ENCODE measurements at places on chromosomes 16 and 17. TPM values are rescaled to one million over a fixed set of nuclear protein-coding genes. Genes with fewer than 3 reads are reported as not detected.

CHTF18 gene
- 14.5 TPM for total RNA-seq

CCL1 gene
- not detected for total RNA-seq

SMPD3 gene
- total RNA-seq = 0.31 TPM

CDH1 gene
- total RNA-seq = 1.0 TPM

TNFRSF12A gene
- 39.8 TPM for total RNA-seq

C16orf46 gene
- total RNA-seq = 0.27 TPM

CCDC144A gene
- total RNA-seq = 6.5 TPM

TM4SF5 gene
- not detected for total RNA-seq

PPY gene
- 0.18 TPM for total RNA-seq

GNAO1 gene
- total RNA-seq = 0.49 TPM

TVP23A gene
- 2.8 TPM for total RNA-seq

CA7 gene
- total RNA-seq = not detected

TNFRSF17 gene
- not detected for total RNA-seq

LITAF gene
- total RNA-seq = 25.0 TPM

BANP gene
- 15.1 TPM for total RNA-seq

CMTM1 gene
- 6.6 TPM for total RNA-seq

DNA sequence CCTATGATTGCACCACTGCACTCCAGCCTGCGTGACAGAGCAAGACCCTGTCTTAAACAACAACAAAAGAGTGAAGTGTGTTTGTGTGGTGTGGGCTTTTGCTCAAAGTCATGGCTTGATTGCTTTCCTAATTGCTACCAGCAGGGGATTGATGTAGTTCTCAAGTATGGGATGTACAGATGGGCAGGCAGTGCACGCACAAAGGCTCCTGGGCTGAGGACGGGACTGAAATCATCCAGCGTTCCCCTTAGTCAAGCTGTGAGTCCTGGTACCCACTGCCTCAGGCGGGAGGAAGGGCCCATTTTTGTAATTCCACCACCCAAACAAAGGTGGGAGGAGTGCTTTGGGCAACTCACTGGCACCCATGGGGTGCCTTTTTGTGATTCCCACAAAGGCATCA is 47.3 kb downstream of the GDE1 start:
- no peaks in the 10 kb centered on the region for H3K4me1 ChIP-seq
- no peaks in the 10 kb centered on the region for H3K36me3 ChIP-seq
- no peaks in the 10 kb centered on the region for H3K27me3 ChIP-seq

GRCh38 chr17:19269106-19269505 is 31.9 kb downstream of the EPN2 start:
- no peak overlapping the region for H3K4me3 ChIP-seq
- DNase-seq = no peak
- H3K4me1 ChIP-seq = peaks cover 40% of the 10 kb centered on the region
- no peaks in the 10 kb centered on the region for H3K27me3 ChIP-seq

DNA sequence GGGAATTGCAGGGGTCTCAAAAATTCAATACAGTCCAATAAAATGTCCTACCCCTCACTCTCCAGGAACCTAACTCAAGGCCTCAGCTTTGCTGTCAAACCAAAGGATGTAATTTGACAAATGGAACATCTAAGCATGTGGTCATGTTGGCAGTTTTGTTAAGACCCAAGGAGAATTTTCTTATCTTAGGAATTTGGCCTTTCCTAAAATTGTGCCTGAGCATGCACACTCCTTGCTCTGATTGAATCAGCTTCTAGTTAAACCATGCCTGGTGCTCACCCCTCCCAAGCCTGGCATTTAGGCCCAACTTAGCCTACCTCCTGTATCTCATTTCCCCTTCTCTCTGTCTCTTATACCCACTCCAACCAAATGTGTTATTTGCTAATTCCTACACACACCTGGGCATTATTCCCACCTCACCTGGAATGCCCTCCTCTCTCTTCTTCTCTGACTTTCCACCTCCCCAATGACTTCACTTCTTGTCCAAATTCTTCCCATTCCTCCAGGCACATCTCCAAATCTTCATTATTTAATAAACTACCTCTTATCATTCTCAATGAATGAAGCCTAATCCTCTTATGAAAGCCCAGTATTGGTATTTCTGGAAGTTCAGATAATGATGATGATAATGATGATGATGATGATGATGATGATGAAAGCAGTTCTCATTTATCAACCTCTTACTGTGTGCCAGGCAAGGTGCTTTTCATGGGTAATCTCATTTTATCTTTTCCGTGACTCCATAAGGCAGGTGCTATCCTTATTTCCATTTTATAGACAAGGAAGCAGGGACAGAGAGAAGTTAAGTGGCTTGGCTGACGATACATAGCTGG is 178.0 kb upstream of the IRX6 start:
- no peaks in the 10 kb centered on the region for H3K27me3 ChIP-seq
- no peaks in the 10 kb centered on the region for H3K36me3 ChIP-seq
- no peaks in the 10 kb centered on the region for H3K4me1 ChIP-seq
- no peak for DNase-seq

GRCh38 chr16:84459533-84459894 is 44.9 kb downstream of the MEAK7 start:
- peaks cover 20% of the 10 kb centered on the region for H3K4me1 ChIP-seq
- no peak for DNase-seq
- peaks cover 7% of the 10 kb centered on the region for H3K36me3 ChIP-seq
- H3K27me3 ChIP-seq = no peaks in the 10 kb centered on the region
- H3K4me3 ChIP-seq = no peak overlapping the region
- H3K27ac ChIP-seq = no peak overlapping the region

GRCh38 chr17:29929006-29929532 is 959 bp downstream of the SSH2 start:
- peaks cover 6% of the 10 kb centered on the region for H3K4me1 ChIP-seq
- H3K4me3 ChIP-seq = peak overlapping the region; percentile 92
- peak overlapping the region; percentile 93 for H3K27ac ChIP-seq
- no peak for DNase-seq
- no peaks in the 10 kb centered on the region for H3K36me3 ChIP-seq
- H3K27me3 ChIP-seq = no peaks in the 10 kb centered on the region

DNA sequence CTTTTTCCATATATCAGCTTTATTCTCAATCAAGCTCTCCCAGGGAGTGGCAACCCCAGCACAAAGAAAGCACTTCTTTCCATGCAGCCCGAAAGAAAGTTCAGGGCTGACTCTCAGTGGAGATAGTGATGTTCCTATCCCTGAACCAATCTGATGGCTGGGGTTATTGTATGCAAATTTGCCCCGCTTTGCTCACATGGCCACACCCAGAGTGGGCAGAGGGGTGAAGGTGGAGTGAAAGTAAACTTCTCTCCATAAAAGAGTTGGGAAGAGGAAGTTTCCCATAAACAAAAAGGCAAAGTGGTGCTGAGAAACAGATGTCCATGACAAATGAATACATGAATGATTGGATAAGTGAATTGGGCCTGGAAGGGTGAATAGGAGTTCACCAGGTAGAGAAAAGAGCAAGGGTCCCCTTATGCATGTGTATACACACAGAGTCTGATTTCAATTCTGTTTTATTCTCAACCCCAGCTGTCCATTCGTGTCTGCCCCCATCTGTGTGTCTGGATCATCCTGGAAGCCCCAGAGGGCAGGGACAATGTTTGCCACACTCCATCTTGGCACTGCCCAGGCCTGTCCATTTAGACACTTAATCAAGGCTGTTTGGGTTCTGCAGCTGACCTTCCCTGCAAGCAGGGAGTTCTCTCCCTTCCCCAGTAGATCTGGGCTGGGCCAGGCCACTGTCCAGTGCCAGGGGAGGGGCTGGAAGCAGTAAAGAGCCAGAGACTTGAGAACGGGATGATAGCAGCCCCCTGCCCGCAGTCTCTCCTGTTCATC is 14.1 kb upstream of the NGFR start:
- H3K27me3 ChIP-seq = peaks cover 52% of the 10 kb centered on the region
- no peak for DNase-seq
- H3K36me3 ChIP-seq = no peaks in the 10 kb centered on the region
- no peak overlapping the region for H3K27ac ChIP-seq
- peaks cover 8% of the 10 kb centered on the region for H3K4me1 ChIP-seq

- no peak overlapping the region for H3K4me3 ChIP-seq
- H3K27ac ChIP-seq = no peak overlapping the region
- no peaks in the 10 kb centered on the region for H3K27me3 ChIP-seq
- H3K4me1 ChIP-seq = no peaks in the 10 kb centered on the region
- DNase-seq = no peak
These were observed 93.3 kb upstream of the TOM1L1 start for GRCh38 chr17:54807331-54807730.

DNA sequence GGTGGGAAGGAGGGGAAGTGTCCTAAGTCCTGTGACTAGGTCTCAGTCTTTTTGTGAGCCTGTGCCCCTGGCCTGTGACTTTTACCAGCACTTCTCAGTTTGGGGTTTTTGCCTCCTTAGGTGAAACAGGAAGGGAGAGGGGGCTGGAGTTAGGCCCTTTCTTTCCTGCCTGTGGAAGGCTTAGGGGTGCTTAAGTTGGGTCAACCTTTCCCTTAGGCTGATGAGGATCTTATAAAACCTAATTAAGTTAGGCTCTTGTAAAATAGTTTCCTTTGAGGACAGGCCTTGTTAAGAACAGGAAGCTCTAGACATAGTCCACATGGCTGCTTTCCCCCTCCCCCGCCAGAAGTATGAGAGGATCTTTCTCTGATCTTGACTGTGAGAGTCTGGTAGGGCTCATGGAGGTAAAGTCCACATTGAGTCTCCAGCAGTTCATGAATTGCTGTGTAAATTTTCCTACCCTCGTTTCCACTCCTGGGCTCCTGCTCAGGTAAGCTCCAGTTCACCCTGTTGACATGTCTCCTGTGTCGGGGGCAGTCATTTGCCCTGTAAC is 17.0 kb upstream of the DNASE1 start:
- H3K27me3 ChIP-seq = no peaks in the 10 kb centered on the region
- peaks cover under 1% of the 10 kb centered on the region for H3K4me1 ChIP-seq
- no peak for DNase-seq
- no peak overlapping the region for H3K4me3 ChIP-seq

- no peak overlapping the region for H3K4me3 ChIP-seq
- peaks cover 47% of the 10 kb centered on the region for H3K36me3 ChIP-seq
- H3K27ac ChIP-seq = peak overlapping the region; percentile 53
These were observed 59.0 kb downstream of the ANKFY1 start for GRCh38 chr17:4204710-4205173.

GRCh38 chr17:11944587-11944986 is 52.7 kb downstream of the ZNF18 start:
- no peak overlapping the region for H3K27ac ChIP-seq
- no peak for DNase-seq
- peaks cover 7% of the 10 kb centered on the region for H3K4me1 ChIP-seq
- no peak overlapping the region for H3K4me3 ChIP-seq

- no peaks in the 10 kb centered on the region for H3K36me3 ChIP-seq
- H3K4me3 ChIP-seq = no peak overlapping the region
- no peaks in the 10 kb centered on the region for H3K27me3 ChIP-seq
- DNase-seq = no peak
- H3K27ac ChIP-seq = no peak overlapping the region
These were observed 2103.5 kb downstream of the TP53TG3F start for GRCh38 chr16:35562919-35563318.

DNA sequence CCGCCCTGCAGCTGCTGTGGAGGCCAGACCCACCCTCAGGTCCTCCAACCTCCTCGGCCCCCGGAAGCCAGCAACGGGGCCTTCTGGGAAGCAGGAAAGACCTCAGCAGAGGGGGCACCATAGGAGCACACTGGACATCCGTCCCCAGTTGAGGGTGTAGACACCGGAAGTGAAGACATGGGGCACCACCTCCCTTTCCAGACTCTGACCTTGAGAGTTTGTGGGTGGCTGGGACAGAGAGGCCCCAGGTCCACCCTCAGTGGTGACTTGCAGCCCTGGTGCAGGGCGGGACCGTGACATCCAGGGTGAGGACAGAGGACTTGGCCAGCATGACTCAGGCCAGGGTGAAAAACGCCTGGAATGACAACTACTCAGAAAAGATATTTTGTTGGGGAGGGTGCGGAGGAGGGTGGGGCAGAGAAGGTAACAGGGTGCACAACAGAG is 19.9 kb downstream of the CEP295NL start:
- peak; percentile 93 for DNase-seq
- H3K27ac ChIP-seq = peak overlapping the region; percentile 96
- peaks cover 90% of the 10 kb centered on the region for H3K4me1 ChIP-seq
- H3K36me3 ChIP-seq = peaks cover 9% of the 10 kb centered on the region
- H3K4me3 ChIP-seq = peak overlapping the region; percentile 18

DNA sequence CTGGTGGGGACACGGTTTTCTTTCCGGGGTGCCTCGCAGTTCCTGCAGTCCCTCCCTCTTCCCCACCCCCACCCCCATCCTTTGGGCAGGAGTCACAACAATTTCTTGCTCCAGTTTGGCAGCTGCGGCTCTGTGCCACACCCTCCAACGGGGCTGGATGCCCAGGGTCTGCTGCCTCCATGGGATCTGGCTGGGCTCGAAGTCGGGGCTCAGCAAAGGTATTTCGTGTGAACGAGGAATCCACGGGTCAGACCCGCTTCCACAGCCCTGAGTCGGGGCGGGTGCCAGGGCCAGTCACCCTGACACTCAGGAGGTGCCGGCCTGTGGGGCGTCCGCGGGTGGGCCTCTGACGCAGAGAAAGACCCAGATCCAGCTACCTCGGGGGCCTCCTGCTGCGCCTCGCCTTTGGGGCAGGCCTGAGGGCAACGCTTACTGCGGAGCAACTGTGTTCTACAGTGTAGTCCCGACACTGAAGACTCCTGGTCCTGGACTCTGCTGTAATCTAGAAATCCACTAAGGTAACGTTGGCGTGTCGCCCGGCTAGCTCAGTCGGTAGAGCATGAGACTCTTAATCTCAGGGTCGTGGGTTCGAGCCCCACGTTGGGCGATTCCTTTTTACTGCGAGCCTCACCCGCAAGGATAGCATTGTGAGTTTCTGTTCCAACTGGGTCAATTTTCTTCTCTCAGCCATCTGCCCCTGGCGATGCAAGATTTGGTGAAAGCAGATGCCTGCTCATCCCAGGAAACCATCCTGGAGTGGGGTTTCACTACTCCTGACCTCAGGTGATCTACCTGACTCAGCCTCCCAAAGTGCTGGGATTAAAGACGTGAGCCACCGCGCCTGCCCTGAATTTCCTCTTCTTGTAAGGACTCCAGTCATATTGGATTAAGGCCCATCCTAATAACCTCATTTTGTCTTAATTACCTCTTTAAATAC is 12.6 kb upstream of the OR1F1 start:
- no peaks in the 10 kb centered on the region for H3K36me3 ChIP-seq
- DNase-seq = no peak
- H3K27me3 ChIP-seq = peaks cover 95% of the 10 kb centered on the region

DNA sequence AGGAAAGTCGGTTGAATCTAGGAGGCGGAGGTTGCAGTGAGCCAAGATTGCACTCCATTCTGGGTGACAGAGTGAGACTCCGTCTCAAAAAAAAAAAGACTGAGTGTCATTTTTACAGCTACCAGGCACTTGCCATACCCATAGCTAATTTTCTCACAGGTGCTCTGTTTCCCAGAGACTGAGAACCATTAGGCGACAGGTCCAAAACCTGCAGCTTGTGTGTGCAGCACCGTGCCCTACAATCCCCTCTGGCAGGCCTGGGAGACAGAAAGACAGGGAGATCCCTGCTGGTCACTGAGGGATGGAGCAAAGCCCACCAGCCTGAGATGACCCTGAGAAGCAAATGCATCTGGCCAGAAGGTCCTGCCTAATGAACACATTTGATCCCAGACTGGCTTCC is 2.7 kb downstream of the TFAP4 start:
- peaks cover 29% of the 10 kb centered on the region for H3K4me1 ChIP-seq
- H3K27me3 ChIP-seq = no peaks in the 10 kb centered on the region
- DNase-seq = no peak
- no peak overlapping the region for H3K4me3 ChIP-seq

Measured in muscle of leg (tissue), 16 donors.